ENCODE measurements at places on chromosomes 11 and 22. TPM values are rescaled to one million over a fixed set of nuclear protein-coding genes. Genes with fewer than 3 reads are reported as not detected.
A peak's percentile ranks its signal among the peaks of the same experiment; 100 is the strongest.

Gene MPEG1
- polyA plus RNA-seq: not detected

Gene MAP6
- 0.49 TPM for polyA plus RNA-seq

Gene SYT8
- not detected for polyA plus RNA-seq

Gene GGTLC2
- polyA plus RNA-seq: 0.14 TPM

Gene POLR2L
- 140 TPM for polyA plus RNA-seq

Gene SLC22A8
- polyA plus RNA-seq: not detected

Gene MFRP
- polyA plus RNA-seq: 0.02 TPM

Gene NAALAD2
- polyA plus RNA-seq: 2.1 TPM

Gene OR4D5
- polyA plus RNA-seq: not detected

Gene SYT12
- polyA plus RNA-seq: 1.4 TPM

Gene NXPE2
- not detected for polyA plus RNA-seq

GRCh38 chr11:13772223-13773046 lies 104.0 kb downstream of the FAR1 start:
- DNase-seq: peak; percentile 31

DNA sequence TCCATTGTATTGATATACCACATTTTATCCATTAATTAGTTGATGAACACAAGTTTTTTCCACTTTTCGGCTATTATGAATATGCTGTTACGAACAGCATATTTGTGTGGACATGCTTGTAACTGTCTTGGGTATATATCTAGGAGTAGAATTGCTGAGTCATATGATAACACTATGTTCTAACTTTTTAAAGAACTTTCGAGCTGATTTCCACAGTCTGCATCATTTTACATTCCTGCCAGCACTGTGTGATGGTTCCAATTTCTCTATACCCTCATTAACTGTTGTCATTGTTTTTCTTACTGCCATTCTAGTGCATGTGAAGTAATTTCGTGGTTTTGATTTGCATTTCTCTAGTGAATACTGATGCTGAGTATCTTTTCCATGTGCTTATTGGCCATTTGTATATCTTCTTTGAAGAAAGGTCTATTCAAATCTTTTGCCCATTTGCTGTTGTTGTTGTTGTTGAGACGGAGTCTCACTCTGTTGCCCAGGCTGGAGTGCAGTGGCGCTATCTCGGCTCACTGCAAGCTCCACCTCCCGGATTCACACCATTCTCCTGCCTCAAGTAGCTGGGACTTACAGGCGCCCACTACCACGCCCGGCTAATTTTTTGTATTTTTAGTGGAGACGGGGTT lies 7.4 kb upstream of the RCE1 start:
- DNase-seq: no peak

DNA sequence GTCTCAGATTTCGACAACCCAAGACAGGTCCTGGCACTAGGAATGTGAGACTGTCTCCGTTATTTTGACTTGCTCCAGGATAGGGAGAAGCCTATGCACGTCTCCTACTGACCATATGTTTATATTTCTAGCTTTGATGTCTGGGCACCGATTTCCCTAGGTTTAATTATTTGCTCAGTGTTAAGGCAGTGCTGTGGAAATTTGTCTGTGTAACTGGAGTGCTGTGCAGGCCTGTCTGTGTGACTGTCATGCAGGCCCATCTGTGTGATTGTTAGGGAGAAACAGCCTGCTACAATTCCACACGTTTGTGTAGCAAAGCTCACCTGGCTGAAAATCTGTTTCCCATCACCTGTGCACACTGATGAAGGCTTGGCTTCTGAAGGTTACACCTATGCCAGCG lies 29.6 kb upstream of the HSPA8 start:
- no peak for DNase-seq

GRCh38 chr11:130457623-130458409 lies 9.4 kb downstream of the ADAMTS15 start:
- no peak for DNase-seq

- DNase-seq: peak; percentile 68
Observed at GRCh38 chr11:14232652-14233051, 126.3 kb downstream of the RRAS2 start.

- no peak for DNase-seq
Observed at GRCh38 chr11:76607431-76607830, 63.1 kb downstream of the LRRC32 start.

DNA sequence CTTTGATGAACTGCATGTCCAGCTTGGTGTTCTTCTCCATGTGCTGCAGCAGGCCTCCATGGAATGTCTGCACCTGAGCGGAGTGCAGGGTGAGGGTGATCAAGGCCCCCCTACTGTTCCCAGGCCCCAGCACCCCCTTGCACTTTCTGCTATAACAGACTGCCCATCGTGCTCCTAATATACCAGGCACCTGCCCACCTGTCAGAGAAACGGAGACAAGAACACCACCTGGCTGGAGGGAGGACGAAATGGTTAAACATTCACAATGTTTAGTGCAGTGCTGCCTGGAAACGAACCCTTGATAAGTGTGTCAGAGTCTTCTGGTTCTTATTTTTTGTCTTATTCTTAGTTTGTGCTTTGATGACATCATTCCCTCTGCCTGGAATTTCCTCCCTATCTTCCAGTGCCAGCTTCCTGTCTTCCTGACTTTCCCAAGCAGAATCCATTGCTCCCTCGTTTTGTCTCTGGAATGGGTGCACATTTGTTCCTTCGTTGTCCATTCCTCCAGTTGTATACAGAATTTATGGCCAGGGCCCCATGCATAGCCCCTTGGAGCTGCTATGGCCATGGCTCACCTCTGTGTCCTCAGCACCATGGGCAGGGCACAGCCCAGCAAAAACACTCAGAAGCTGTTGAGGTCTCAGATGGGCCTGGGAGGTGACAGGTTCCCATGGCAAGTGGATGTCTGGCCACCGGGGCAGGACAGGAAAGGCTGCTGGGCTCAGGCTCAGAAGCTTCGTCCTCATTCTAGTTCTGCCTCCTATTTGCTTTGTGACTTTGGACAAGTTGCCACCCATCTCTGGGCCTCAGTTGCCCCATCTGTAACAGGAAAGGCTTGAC lies 11.9 kb downstream of the BAIAP2L2 start:
- no peak for DNase-seq

DNA sequence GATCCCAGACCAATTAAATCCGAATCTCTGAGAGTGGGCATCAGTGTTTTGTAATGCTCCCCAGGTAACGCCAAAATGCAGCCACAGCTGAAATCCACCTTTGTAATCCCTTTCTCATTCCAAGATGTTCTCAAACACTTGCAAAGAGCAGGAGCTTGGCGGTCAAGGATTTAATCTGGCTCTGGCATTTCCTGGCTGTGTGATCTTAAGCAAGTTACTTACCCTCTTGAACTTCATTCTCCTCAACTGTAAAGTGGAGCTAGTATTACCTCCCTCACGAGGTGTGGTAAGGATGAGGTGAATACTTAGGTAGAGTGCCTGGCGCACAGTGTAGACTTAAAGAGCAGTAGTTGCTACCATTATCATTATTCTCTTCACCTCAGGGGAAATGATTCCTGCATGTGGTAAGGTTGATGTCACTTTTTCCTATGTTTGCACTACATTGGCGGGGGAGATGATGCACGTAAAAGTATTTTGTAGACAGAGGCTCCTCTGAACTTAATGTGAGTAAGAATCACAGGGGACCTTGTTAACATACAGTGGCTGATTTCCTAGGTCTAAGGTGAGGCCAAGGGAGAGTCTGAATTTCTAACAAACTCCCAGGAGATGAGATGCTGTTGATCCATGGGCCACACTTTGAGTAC lies 210.4 kb upstream of the PITPNB start:
- DNase-seq: no peak

Measured in H1 (cell line).